Activated CD4-positive, alpha-beta T cell treated with anti-CD3 and anti-CD28 coated beads for 36 hours (primary cell): ENCODE measurements at places on chromosomes 2 and 18. TPM values are rescaled to one million over a fixed set of nuclear protein-coding genes. Genes with fewer than 3 reads are reported as not detected.

GRCh38 chr18:52610451-52611115 lies 270.6 kb downstream of the DCC start:
- no peaks in the 10 kb centered on the region for H3K4me1 ChIP-seq
- no peaks in the 10 kb centered on the region for H3K36me3 ChIP-seq
- DNase-seq = no peak
- H3K27me3 ChIP-seq = no peaks in the 10 kb centered on the region

DNA sequence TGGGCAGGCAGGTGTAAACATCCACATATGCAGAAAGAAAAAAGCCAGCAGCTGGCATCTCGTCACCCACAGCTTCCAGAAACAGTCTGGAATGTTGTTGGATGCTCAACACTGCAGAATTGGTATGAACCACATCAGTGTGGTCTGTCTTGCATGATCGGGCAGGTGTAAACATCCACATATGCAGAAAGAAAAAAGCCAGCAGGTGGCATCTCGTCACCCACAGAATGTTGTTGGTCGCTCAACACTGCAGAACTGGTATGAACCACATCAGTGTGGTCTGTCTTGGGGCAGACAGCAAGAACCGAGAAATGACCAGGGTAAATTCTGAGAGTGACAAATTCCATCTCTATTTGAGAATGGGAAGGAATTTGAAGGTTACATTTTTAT lies 39.6 kb downstream of the DOCK10 start:
- DNase-seq = peak; percentile 57
- H3K27ac ChIP-seq = peak overlapping the region; percentile 83
- H3K4me3 ChIP-seq = no peak overlapping the region
- H3K36me3 ChIP-seq = peaks cover 36% of the 10 kb centered on the region

- H3K27me3 ChIP-seq = peaks cover 9% of the 10 kb centered on the region
- no peaks in the 10 kb centered on the region for H3K4me1 ChIP-seq
- H3K36me3 ChIP-seq = no peaks in the 10 kb centered on the region
These were observed 223.7 kb downstream of the ACKR3 start for GRCh38 chr2:236793023-236794011.

DNA sequence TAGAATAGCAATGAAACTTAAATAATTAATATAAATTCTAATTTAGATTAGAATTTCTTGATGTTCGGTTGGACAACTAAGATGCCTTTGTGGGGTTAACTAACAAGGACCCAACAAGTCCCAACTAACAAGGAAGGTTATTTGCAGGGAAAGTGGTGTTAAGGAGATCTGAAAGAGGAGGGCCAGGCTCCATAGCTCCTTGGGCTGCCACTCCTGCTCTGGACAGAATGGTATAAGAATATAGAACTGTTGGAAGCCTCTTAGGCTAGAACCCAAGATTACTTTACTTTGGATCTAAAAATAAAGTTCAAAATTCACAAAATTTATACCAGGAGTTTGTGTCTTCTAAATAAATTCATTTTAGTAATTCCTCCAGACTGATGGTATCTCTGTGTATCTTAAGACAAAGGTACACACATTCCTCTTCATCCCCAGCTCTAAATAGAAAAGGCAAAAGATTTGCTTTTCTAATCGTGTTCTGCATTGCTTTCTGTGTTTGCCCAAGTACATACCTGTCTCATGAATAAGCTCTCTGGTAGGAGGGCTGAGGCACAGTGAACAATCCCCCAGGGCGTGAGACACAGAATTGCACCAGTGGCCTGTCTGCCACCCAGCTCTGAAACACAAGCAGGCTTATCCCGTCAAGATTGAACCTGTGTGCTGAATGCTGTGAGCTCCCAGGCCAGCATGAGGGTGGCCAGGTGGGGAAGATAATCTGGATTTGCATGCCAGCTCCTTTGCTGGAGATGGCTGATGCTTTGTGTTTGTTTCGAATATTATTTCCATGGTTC lies 176.0 kb downstream of the ACKR3 start:
- H3K27me3 ChIP-seq = peaks cover 2% of the 10 kb centered on the region
- H3K36me3 ChIP-seq = no peaks in the 10 kb centered on the region

- H3K36me3 ChIP-seq = peaks cover 20% of the 10 kb centered on the region
- H3K4me3 ChIP-seq = no peak overlapping the region
- peak overlapping the region; percentile 87 for H3K27ac ChIP-seq
- H3K27me3 ChIP-seq = no peaks in the 10 kb centered on the region
These were observed 12.6 kb upstream of the REL start for GRCh38 chr2:60868589-60869273.

DNA sequence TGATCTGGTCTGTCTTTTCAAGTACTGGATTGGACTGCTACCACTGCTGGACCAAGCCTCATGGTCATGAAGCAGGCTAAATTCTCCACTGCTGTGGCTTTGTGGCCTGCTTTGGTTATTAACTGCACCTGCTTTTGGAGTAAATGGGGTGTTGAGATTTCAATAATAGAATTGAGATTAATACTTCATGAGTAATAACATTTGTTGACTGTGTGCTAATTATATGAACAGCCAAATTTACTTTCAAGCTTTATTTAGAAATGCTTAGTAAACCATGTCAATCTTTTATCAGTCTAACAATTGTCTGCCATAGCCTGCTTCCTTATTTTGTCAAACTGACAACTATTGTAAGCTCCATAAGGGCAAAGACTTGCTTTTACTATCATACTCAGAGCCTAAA lies 27.4 kb upstream of the MTIF2 start:
- no peaks in the 10 kb centered on the region for H3K27me3 ChIP-seq
- no peak for DNase-seq
- H3K36me3 ChIP-seq = peaks cover 2% of the 10 kb centered on the region
- no peak overlapping the region for H3K4me3 ChIP-seq

DNA sequence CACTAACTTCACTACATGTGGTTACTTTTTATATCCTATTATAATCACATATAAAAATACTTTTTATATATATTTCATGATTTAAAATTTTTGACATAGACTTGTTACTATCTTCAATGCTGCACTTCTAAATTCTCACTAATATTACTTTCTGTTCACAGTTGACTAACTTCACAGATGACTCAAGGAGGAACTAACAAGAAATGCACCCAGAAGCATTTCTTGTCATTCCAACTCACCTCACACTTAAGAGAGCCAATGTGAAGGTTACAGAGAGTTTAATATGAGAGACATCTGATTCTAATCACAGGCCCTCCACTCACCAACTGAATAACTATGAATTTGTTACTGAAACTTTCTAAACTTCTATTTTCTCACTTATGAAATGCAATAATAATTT lies 399.8 kb upstream of the SLC8A1 start:
- H3K36me3 ChIP-seq = no peaks in the 10 kb centered on the region
- no peak for DNase-seq
- H3K27me3 ChIP-seq = no peaks in the 10 kb centered on the region
- H3K27ac ChIP-seq = no peak overlapping the region
- no peaks in the 10 kb centered on the region for H3K4me1 ChIP-seq

TCF4 gene
- total RNA-seq = 0.69 TPM

EPB41L5 gene
- 2.2 TPM for total RNA-seq

MYOM1 gene
- 0.95 TPM for total RNA-seq

VAMP5 gene
- 26.7 TPM for total RNA-seq
